ENCODE measurements at places on chromosomes 5 and 9.

- no peak for DNase-seq
These were observed 163.1 kb downstream of the IZUMO3 start for GRCh38 chr9:24382566-24382965.

- DNase-seq = peak; percentile 66
These were observed 10.4 kb downstream of the LRRC8A start for GRCh38 chr9:128892221-128892921.

DNA sequence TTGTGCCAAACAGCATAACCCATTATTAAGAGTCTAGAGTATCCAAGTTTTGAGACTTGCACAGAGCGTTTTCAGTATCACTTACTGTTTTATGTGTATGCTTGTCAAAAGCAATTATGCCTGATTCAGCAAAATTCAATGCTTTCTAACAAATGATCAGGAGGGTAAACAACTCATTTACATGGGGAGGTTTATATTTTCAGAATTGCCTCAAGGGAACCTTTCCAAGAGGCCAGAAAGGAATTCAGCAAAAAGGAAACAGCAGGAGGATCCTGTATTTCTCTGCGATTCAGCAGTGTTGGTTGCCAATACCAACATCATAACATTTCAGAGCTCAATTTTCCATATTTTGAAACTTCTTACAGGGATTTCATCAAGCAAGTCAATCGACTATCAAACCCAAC, 69.3 kb upstream of the DAB2 start:
- DNase-seq = no peak

- peak; percentile 88 for DNase-seq
These were observed 40.0 kb upstream of the CDK5RAP2 start for GRCh38 chr9:120619751-120620655.

DNA sequence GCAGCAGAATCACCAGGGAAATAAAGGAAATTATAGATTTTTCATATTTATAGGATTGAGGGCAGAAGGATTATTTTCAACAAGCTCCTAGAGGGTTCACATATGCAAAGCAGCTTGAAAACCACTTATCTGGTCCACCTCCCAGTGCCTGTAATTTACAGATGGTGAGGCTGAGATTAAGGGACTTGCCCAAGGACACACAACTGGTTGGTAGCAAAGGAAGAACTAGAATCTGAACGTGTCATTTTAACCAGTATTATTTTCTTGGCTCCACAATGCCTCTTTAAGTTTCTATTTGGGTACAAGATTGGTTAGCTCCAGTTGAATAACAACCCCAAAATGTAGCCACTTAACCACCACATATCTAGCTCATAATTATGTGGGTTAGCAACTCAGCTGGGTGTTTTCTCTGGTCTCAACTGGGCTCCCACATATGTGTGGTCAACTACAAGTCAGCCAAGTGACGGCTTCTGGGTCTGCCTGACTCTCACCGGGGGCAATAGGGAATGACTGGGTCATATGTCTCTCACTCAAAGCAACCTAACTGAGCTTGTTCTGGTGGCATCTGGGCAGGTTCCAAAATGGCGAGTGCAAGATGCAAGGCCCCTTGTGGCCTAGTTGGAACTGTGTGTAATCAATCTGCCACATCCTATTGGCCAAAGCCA, 127.7 kb downstream of the ZDHHC21 start:
- DNase-seq = no peak

DNA sequence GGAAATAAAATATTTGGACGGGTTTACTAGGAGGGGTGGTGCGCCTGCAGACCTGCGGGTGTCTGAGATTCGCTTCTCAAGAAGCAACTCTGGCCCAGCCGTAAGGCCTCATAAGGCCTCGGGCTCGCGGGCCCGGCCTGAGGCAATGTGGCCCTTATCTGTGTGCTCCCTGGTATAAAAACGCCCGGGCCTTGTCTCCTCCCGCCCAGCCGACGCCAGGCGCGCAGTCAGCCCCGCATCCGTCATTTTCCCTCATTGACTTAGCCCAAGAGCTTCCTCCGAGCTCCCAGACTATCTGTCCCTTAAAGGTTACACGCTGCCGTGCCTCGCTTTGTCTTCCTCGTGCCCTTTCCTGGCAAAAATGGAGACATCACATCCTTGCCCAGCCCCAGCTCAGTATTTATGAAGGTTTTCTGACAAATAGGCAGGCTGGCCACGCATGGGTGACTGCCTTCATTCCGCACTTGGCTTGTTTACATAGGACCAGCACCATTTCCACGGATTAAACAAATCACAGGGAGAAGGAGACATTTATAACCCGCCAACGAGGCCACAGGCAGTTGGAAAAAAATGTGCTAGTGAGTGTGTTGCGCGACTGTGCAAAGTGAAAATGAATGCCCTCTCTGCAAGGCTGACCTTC, 74.5 kb upstream of the TBCA start:
- DNase-seq = no peak

GRCh38 chr5:132887283-132887682, 13.8 kb downstream of the LEAP2 start:
- peak; percentile 39 for DNase-seq

DNA sequence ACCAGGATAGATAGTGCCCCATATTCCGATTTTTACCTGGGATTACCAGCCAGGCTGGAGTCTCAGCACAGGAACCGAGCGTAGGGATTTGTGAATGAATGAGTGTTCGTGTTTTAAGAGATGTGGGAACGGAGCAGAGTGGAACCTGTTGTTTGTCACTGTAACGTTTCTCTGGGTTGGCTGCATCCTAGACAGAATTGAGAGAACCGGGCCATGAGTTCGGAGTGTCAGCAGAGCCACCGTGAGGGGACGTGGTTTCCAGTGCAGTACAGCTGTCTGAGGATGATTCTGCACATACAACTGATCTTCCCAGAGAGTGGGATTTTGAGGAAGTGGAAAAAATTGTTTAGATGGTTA, 1.2 kb downstream of the PDE8B start:
- DNase-seq = no peak

- DNase-seq = no peak
These were observed 1.4 kb upstream of the QRFP start for GRCh38 chr9:130897848-130898551.

- DNase-seq = no peak
These were observed 76.6 kb downstream of the NSUN2 start for GRCh38 chr5:6556089-6556801.

DNA sequence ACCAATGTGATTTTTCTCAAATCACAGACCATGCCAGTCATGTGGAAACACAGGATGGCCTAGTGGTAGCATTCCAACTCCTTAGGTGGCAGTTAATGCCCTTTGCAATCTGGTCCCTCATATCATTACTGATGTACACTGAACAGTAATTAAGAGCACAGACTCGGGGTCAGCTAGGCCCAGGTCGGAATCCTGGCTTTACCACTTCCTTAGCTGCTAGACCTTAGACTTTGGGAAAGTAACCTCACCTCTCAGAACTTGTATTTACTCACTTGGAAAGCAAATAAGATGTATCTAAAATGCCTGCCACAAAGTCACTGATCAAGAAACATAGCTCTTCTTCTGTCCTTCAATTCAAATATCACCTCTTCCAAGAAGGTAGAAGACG, 112.8 kb downstream of the MAPKAP1 start:
- no peak for DNase-seq

- DNase-seq = no peak
These were observed 34.8 kb downstream of the HMGXB3 start for GRCh38 chr5:150035139-150035895.

- DNase-seq = no peak
These were observed 124.5 kb upstream of the PRLR start for GRCh38 chr5:35354751-35355150.

GRCh38 chr5:72692651-72693442, 123.6 kb upstream of the TNPO1 start:
- DNase-seq = no peak

GRCh38 chr5:118354797-118355196, 633.5 kb downstream of the DTWD2 start:
- DNase-seq = peak; percentile 45

DNA sequence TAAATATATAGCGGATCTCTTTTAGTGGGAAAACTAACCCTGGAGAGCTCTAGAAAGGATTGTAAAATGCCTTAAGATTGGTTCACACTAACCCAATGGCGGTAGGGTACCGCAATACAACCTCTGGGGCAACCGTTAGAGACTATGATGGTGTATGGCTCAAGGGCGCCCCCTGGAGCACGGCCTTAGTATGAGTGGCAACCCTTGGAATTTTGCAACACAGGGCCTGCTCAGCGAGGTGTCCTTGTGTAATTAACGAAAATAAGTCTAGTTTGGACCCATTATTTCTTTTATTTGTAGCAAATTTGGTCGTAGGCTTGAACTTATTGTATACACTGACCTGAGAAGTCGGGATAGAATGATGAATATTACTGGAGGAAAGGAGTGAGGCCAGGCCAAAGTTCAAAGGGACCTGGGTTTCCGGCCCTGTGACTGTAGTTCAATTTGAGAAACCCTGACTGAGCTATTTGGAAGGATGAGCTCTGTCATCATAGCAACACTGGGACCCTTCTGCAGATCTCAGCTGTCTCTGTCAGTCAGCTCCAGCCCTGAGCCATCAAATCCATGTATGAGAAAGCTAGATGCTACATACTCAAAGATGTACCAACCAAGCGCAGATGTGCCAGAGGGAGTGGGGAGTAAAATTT, 54.8 kb downstream of the CAMK4 start:
- peak; percentile 41 for DNase-seq

DNA sequence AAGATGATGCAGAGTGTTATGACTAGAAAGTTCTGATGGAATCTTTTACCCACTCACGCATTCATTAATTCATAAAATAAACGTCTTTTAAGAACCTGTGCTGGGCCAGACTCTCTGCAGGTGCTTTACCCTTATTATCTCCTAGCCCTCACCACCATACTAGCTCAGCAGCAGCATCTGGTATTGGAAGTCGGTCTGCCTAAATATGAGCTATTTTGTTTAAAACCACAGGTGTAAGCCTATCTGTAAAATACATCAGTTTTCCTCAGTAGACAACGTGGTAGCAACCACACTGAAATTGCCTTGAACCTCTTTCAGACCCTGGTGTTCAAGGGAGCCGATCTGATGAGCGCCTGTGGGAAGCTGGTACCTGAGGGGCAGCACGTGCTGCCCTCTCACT, 69.4 kb downstream of the PPIC start:
- DNase-seq = no peak

Data from COLO829 (cell line).